Midbrain (tissue), 1 donor: ENCODE measurements at places on chromosomes 12 and 14.

DNA sequence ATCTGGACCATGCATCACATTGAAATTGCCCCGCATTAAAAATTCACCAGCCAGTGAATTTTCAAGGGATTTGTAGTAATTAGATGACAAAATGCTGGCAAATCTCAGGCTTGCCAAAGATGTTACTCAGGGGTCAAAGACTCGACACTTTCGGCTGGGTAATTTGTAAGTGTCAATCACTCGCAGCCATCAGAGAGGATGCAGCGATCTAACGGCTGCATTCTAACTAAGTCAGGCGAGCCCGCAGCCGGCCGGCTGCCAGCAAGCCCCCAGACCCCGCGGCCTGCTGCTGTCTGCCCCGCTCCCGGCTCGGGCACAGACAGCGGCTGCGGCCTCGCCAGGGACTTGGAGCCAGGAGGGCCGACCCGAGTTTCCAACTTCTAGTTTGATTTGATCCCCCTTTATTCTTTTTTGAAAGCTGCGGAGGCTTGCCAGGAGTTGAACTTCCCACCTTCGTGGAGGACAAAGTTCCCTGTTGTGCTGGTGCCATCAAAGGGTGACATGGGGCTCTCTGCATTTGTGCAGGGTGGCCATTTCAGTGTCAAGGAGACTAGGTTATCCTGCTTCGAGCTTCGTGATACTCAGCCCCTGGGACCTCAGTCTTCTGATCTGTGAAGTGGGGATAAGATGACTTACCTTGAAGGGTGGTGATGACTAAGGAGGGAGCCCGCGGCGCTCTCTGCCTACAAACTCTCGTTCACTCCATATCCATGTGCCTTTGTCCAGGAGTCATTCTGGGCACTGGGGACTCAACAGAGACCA, 169.9 kb downstream of the RBM19 start:
- DNase-seq, result no peak

DNA sequence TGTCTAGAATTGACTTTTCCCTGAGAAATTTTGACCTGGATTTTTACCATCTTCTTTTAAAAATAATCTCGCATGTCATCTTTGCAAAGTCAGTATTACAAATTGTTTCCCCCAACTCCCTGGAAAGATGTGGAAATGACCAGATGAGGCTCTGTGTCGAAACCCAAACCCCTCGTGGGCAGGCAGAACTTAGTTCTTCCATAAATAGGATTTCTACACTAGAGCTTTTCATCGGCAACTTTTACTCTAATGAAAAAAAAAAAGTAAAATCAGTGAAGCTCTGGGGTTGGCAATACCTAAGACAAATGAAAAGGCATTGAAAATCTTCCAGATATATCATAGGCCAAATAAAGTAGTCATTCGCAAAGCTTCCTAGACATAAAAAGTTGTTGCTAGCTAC, 17.0 kb downstream of the SSPN start:
- no peak for DNase-seq

GRCh38 chr12:89181271-89181920, 170.9 kb downstream of the DUSP6 start:
- DNase-seq, result no peak

GRCh38 chr12:57216014-57216911, at the start of gene NXPH4:
TSS of gene NXPH4 (plus strand) at chr12:57216794. CDS start at chr12:57216970, 176 bp downstream.
- no peak for DNase-seq

DNA sequence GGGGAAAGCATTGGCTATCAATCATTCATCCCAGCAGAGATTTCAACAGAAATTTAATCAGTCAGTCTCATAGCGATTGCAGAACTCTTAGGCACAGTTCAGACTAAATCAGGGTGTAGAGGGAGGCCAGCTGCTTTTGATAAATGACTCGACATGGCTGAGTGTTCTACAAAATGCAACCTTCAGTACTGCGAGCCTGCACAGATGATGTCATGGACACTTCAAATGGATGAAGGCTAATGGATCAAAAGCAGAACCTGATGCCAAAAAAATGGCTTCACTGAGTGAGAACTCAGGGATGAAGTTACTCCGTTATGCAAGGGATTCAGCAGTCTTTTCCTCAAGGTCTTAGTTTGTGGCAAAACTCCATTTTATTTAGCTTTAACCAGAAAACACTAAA, 167.3 kb downstream of the DACT1 start:
- no peak for DNase-seq

- DNase-seq, result peak; percentile 86
Observed at GRCh38 chr14:64706593-64707193, 2.5 kb downstream of the PLEKHG3 start.

DNA sequence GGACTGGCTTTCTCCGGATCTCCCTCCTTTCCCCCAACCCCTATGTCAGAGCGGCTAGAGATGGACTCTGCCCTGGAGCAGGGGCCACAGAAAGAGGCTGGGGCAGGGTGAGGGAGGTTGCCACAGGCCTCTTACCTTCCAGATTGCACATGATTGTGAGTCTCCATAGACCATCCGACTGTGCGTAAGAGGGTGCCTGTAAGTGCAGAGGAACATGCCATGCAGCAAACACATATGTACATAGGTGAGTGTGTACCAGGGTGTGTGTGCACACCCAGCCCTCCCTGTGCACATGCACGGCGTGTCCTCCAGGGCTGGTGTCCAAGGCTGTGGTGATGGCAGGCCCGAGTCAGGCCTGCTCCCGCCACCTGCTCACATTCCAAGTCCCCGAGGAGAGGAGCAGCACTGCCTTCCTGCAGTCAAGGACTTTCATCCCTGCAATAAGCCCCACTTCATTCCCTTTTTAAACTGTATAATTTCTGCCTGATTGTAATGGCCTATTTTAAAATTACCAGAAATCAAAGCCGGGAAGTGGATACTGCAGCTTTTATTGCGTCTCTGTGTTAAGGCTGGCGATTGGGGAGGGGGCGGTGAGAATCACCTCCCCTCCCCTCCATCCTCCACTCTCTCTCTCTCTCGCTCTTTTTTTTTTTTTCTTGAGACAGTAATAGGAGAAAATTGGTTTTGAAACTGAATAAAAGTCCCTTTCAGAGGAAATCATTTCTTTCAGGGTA, 28.5 kb downstream of the FAM222A start:
- DNase-seq, result no peak

- no peak for DNase-seq
Observed at GRCh38 chr12:102824218-102824835, 92.7 kb downstream of the PAH start.

DNA sequence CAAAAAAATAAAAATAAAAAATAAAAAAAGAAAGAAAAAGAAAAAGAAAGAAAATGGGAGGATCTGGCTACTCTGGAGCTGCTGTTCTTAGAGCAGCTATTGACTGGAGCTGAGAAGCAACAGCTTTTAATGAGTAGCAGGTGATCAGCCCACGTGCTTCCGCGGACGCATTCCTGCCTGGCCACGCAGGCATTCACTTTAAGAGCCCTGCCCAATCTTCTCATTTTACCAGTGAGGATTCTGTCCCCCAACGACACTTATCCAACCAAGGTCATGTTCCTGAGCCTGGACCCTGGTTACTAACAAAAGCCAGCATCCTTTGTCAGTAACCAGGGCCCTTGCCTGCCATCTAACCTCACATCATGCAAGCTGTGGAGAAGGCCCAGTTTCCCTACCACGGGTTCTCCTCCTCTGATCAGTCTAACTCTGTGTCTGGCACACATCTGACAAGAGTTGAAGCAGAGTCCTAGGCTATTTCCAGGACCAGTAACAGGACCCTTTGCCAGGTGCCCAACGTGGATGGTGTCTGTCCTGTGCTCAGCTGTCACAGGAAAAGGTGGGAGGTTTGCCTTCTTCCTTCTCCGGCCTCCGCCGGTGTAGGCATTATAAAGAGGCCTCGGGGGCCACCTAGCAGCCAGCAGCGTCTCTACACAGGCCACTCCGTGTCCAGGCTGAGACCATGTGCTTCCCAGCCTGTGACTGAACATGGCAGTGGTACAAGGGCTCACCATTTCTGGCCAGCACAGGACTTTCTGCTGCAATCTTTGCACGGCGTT, 60.9 kb upstream of the GPATCH2L start:
- DNase-seq, result no peak

GRCh38 chr14:92626041-92626440, 112.5 kb downstream of the RIN3 start:
- DNase-seq, result no peak

DNA sequence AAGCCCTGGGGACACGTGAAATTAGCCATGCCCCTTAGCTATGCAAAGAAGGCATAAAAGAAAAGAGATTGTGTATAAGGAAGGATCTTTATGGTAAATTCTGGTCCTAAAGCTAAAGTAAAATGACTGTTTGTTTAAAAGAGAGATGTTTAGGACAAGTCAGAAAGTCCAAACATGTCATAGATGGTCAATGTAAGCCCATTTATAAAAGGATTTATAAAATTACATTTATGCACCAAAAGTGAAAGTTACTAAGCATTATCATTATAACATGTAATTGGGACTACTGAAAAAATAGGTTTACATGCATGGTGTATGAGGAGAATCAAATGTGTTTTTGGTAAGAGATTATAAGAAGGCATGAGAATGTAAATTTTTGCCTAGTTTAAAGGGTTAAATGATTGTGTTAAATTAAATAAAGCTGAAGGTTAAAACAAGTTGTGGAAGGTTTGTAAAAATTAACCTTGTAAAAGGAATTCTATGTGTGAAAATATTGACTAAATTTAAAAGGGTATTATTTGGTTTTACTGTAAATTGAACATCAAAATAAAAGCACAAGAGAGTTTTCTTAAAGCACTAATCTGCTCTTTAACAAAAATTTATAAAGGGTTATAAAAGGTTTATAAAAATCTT, 50.4 kb upstream of the TSPAN8 start:
- DNase-seq, result no peak

- DNase-seq, result no peak
Observed at GRCh38 chr12:119574255-119574654, 19.3 kb upstream of the TMEM233 start.

DNA sequence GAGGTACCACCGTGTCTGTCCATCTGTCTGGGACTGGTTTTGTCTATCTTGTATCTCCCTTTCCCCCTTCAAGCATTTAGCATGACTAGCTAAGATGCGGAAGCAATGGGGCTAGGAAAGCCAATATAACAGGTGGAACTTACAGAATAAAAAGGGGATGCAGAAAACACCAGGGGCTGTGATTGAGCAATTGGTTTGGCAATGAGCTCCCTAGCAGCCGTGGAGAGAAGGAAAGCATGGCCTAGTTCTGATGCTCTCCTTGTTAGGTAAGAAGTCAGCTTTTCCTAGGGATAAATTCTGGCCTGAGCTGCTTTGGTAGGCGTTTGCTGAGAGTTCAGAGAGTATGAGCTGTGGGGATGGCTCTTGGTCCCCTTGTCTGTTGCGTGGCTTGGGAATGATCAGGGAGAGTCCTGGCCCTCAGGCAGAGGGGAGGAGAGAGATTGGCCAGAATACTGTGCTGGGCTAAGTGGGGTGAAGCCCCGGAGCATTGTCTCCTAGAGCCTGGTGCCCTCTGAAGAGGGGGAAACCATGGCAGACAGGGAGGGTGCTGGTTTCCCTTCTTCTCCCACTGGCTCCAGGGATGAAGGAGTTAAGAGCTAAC, 7.1 kb downstream of the SETD1B start:
- DNase-seq, result no peak

GRCh38 chr12:13087766-13088165, 15.7 kb downstream of the GSG1 start:
- DNase-seq, result no peak

GRCh38 chr14:32192712-32193373, 9.0 kb upstream of the RNU6-7 start:
- DNase-seq, result no peak

DNA sequence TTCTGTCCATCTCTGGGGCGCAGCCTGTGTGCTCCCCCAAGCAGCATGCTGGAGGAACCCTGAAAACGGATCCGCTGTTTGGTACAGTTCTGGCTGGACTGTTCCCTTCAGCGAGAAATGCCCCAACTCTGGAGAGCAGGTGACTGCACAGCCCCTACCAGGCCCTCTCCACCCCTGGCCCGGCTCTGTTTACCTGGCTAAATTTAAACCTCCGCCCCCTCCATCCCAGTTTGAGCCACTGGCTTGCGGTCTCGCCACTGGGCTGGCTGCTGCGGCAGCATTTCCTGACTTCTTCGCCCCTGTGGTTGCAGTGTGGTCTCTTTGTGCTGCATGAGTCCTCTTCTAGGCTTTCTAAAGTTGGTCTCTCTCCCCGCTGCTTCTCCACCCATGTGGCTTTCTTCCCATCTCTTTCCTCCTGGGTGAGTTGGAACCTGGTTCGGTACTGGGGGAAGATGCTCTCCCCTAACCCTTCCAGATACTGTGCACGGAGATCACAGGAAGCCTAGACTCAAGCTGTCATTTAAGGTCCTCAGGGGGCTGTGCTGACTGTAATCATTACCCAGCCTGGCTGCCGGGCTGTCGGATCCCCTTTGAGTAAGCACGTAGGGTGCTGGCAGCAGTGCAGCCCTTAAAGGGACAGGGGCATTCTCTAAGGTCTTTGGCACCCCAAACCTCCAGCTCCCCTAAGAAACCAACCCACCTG, 60.6 kb downstream of the FBXL14 start:
- no peak for DNase-seq

DNA sequence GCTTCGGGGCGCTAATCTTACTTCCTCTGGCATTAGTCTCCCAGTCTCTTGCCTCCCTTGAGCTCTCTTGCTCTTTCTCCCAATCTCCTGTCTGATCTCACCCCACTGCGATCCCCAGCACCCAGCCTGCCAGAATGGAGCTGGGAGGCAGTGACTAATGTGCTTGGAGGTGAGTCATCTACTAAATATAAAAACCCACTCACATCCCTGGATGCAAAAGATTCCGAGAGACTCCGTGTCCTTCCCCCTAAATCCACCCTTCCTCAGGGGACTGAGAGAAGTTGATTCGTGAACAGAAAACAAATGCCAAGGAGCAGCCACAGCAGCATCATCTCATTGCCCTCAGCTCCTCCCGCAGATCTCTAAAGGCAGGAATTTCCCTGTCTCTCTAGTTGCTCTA, 45.7 kb upstream of the KCNA5 start:
- DNase-seq, result no peak

DNA sequence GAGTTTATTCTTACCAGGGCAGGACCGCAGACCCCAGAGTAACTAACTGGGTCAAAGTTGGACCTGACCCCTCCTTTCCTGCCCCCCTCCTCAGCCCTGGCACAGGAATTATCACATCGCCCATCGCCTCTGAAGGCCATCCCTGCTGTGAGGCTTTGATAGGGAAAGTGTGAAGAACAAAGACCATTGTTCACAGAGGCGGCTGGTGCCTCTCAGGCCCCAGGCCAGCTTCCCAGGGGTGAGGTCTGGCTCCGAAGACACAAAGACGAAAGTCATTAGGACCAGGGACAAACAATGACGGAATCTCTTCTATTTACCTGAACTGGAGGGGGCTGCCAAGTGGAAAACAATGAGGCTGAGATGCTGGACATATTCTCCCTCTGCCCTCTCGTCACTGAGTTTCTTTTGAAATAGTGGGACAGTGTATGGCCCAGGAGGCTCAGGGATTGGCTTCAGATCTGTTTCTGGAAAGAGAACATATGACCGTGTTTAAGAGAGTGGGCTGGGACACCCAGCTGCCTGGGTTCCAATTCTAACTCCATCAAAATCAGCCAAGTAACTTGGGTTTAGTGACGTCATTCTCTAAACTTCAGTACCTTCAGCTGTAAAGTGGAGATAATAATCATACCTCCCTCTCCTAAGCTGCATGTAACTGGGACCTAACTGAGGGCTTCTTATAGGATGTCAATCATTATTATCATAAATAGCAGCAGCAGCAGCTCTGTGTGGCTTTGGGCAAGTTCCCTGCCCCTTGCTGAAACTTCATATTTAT, 769.4 kb downstream of the MED13L start:
- DNase-seq, result peak; percentile 74

- DNase-seq, result no peak
Observed at GRCh38 chr14:60722357-60723115, 1.6 kb downstream of the SIX4 start.

GRCh38 chr14:99595524-99595923, 8.5 kb downstream of the CCDC85C start:
- DNase-seq, result no peak

- DNase-seq, result no peak
Observed at GRCh38 chr12:14272956-14273912, 92.2 kb upstream of the ATF7IP start.

- DNase-seq, result no peak
Observed at GRCh38 chr12:12217018-12217359, 49.9 kb downstream of the LRP6 start.
